ENCODE measurements at places on chromosomes 4 and X.

GRCh38 chr4:3340038-3340699, 47.3 kb downstream of the RGS12 start:
- no peak for DNase-seq

- no peak for DNase-seq
Observed at GRCh38 chrX:14398725-14399124, 130.6 kb upstream of the GLRA2 start.

DNA sequence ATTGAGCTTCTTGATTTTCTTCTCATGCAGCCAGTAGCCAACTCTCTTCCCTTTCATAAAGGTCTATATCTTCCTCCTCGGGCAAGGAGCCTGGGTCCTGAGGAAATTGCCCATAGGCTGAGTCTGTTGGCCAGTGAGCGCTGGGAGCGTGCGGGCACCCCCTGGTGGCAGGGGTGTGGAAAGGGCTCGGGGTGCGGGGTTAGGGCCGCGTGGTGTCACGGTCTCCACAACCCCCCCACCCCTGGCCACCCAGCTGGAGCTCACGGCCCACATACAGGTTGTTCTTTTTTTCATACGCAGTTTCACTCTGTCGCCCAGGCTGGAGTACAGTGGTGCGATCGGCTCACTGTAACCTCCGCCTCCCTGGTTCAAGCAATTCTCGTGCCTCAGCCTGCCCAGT, 13.1 kb downstream of the RBM10 start:
- DNase-seq, result no peak

- DNase-seq, result no peak
Observed at GRCh38 chr4:46146993-46147392, 23.1 kb upstream of the GABRG1 start.

GRCh38 chr4:54742636-54743399, 85.1 kb downstream of the KIT start:
- no peak for DNase-seq

DNA sequence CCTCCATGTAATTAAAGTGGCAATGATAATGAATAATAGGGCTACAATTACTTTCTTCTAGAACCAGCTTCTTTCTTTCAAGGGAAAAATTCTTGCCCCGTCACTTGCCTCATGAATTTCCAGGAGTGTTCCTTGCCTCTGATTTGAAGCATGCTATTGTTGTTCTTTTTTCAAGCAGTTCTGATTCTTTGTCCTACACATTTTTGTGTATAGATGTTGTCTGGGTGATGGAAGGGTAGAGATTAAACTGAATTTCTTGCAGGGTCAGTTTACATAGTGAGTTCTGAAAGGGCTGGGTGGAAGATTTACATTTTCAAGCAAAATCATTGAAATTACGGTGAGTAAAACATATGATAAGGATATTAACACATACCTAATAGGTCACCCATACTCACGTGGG, 107.0 kb upstream of the TENM3 start:
- no peak for DNase-seq

DNA sequence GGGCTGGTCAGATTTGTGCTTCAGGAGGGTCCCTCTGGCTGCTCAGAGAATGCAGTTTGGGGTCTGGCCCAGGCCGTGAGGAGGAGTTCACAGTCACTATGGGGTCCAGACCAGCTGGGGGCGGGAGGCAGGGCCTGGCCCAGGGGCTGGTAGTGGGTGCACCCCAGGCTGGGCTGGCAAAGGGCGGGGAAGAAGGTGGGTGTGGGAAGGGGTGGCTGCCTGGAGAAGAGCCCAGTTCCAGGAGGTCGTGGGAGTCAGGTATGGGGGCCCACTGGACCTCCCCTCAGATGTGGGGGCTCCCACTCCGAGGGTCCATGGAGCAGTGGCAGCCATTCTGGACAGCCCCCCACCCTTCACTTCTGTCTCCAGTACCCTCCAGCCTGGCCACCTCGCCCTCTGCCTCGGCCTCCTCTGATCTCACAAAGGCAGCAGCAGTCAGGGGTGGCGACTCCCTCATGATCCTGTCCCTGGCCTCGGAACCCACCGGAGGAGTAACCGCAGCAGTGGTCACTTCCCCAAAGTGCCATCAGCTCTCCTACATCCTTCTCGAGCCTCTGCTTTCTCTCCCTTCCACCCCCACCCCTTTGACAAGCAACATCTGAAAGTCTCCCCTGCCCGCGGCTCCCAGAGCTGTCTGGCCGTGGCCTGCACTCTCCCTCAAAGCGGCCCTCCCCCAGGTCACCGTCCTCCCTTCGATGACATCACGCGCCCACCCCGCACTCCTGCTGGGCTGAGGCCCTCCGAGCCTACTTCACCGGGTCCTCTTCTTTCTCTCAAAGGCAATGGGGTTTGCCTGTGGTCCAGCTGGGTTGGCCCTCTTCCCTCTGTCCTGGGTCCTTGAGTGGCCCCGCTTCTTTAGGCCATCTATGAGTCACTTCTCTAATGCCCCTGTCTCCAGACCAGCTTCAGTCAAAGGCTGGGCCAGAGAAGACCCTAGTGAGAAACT, 1.7 kb upstream of the SLC6A8 start:
- peak; percentile 17 for DNase-seq

DNA sequence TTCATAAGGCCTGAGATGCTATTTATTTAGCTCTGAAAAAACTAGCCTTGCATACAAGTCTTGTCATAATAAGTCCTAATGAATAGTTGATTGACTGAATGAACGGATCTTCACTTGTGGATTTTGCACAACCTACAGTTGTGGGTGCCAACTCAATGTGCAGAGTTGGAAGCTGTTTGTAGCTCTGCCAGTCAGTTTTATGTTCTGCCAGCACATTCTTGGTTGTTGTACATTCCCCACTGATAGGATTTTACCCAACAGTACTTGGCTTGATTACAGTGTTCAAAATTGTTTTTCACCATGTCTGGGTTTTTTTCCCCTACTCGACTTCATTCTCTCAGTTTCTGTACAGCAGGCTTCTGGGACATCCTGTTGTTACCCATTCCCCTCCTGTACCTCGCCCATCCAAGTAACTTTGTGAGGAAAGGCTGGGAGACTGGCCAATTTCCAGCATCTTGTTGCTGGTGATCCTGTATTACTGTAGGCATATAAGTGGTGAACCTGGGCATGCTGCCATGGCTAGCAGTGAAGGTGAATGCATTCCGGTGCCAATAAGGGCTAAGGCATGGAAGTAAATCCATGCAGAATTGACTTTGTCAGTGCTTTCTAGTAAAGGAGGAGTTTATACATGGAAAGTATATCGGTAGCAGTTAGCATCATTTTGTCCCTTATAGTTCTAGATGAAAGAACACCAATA, 22.8 kb downstream of the IL1RAPL1 start:
- no peak for DNase-seq

- DNase-seq, result no peak
Observed at GRCh38 chrX:19554786-19555185, 39.5 kb upstream of the MAP3K15 start.

DNA sequence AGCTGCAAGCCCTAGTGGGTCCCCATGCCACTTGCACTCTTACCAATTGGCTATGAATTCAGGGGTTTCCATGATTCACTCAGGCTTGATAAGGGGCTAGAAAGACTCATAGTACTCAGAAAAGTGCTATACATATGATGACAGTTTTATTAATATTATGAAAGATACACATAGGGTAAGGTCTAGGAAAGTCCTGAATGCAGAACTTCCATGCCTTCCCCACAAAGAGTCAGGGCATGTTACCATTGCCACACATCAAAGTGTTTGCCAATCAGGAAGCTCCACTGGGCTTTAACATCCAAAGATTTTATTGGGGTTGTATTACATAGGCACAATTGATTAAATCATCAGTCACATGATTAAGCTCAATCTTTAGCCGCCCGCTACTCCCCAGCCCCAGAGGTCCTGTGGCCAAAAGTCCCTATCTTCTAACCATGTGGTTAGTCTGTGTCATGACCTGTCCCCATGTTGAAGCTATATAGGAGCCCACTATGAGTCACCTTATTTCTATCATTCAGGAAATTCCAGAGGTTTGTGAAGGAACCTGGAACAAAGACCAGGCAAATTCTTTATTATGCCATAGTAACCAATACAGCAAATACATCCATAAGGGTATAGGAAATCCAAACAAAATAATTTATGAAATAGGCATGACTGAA, 635.6 kb downstream of the STPG2 start:
- no peak for DNase-seq

DNA sequence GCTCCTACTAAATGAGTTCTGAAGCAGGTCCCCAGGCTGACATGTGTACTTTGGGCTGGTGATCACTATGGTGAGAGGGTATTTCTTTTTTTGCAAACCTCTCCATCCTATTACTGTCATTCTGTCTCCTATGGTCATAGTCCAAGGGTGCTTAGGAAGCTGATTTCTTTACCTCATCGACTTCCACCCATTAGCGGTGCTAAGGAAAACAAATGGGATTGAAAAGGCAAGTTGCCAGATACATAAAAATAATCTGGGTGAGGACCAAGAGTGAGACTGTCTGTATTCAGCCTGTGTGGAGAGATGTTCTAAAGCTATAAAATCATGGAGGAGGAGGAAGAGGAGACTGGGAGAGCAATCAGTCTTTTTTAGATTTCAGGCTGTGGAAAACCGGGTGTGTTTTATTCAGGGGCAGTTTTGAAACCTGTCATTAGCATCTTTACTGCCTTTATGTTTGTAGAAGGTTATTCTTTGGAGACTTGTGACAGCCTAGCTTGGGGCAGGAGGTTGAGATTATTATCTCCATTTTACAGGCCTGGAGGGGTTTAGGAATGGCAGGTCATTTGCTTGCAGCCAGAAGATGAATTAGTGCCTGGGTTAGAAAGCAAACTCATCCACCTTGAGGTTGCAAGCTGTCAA, 1.9 kb downstream of the TMEM164 start:
- DNase-seq, result no peak

GRCh38 chrX:38099688-38100087, 93.3 kb downstream of the SYTL5 start:
- DNase-seq, result no peak

GRCh38 chr4:140014284-140014683, 139.7 kb downstream of the MAML3 start:
- DNase-seq, result no peak

DNA sequence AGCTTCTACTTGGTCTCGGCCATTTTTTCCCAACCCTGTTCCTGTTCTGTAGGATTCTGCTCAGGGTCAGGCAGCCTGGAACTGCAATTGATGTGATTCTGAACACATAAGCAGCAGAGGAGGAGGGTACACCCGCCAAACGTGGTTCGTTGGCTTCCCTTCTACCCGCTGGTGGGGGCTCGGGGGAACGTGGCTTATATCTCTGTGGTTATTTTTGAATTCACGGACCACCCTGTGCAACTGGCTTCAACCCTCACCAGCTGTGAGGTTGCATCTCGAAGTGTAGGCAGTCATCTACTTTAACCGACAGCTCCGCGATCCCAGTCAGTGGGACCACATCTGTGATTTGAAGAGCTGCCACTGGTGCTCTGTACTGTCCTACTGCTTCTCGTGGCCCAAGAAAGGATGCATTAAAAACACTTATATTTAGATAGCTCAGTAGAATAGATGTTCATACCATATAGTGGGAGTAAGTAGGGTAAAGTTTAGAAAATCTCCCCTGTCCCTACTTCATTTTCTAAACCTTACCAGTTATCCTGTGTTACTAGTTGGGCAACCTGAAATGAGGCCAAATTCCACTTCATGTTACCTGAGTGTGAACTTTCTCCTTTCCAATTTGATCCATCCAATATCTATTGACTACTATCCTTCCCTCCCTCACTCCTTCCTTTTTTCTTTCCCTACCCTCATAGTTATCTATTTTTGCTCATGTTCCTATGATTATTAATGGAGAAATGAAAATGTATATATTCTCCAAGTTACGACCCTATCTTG, 80.4 kb upstream of the BCOR start:
- no peak for DNase-seq

- no peak for DNase-seq
Observed at GRCh38 chrX:107470971-107471370, 21.5 kb downstream of the FRMPD3 start.

GRCh38 chr4:128709268-128709667, 100.2 kb upstream of the JADE1 start:
- no peak for DNase-seq

DNA sequence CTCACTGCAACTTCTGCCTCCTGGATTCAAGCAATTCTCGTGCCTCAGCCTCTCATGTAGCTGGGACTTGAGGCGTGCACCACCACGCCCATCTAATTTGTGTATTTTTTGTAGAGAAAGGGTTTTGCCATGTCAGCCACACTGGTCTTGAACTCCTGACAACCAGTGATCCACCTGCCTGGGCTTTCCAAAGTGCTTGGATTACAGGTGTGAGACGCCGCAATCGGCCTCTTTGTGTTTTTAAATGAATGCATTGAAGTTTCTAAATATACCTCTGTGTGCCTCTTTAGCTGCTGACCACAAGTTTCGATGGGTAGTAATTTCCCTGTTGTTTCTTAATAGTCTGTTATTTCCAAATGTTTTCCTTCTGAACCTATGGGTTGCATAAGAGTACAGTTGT, 765.3 kb upstream of the GRIA3 start:
- no peak for DNase-seq

- no peak for DNase-seq
Observed at GRCh38 chrX:31074522-31074921, 2.7 kb upstream of the FTHL17 start.

DNA sequence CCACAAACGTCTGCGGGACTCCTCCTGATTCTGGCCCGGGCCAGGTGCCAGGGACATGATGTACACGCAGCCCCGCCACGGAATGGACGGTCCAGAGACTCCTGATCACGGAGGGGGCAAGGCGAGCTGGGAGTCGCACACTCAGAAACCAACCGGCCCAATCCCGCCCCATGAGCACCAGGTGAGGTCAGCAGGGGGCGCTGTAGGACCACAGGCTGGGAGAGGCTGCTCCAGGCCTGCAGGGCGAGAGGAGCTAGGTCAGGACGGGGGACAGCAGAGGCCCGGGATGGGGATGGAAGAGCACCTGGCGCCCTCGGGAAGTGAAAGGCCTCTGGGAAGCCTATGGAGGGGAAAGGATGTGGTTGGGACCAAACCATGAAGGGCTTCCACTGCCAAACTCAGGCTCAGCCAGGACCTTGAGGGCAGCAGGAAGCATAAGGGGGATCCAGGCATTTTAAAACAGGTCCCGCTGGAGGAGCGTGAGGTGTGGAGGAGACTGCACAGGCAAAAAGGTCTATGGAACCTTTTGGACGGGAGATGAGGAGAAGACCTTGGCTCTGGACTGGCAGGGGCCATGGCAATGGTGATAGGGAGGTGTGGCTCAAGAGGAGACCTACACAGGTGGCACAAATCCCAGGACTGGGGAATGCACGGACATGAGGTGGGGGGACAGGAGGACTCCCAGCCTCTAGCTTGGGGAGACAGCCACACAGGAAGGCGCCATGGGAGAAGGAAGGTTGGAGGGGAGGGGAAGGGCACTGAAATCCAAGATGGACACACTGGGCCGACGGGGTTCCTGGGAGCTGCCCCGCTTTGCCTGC, 79.2 kb downstream of the MTMR1 start:
- peak; percentile 72 for DNase-seq

GRCh38 chr4:148061141-148061481, 329.2 kb downstream of the ARHGAP10 start:
- no peak for DNase-seq

- no peak for DNase-seq
Observed at GRCh38 chr4:173189117-173189693, 20.6 kb downstream of the GALNT7 start.

Data from dorsolateral prefrontal cortex (tissue), 122 donors.